ENCODE measurements at places on chromosomes 12 and 14.

- no peak for DNase-seq
Measured at GRCh38 chr14:87434680-87435079, 558.3 kb downstream of the GALC start.

GRCh38 chr14:98167705-98168104 is 1104.3 kb downstream of the BCL11B start:
- no peak for DNase-seq

DNA sequence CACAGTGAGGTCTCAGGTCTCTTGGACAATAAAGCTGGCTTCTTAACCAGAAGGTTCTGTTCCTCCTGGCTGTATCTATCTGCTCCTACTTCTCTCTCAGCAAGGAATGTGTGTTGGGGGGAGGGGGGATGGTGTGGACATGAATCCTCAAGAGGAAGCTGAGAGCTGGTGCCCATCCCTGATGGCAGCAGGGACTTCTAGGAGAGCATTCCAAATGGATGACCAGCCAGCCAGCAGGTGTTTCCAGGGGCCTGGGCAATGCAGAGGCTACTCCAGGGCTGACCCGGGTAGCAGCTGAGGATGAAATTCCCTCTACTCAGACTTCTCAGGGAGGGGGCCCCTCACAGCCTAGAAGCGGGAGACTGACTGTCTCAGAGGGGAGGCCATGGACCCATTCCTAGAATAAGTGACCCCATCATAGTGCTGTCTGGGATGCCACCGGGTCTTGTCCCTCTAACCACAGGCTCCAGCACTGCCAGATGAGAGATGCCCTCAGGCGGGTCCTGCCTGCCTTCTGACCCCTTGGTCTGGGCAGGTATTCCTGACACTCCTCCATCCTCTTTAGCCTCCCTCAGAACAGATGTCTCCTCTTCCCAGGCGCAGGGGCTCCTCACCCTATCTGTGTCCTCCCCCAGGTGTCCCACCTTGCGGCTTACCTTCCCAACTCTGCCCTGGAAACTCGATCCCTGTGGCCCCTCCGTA is 1.2 kb downstream of the RAB15 start:
- no peak for DNase-seq

- DNase-seq, result no peak
Measured at GRCh38 chr12:101172316-101172715, 37.7 kb downstream of the SLC5A8 start.

DNA sequence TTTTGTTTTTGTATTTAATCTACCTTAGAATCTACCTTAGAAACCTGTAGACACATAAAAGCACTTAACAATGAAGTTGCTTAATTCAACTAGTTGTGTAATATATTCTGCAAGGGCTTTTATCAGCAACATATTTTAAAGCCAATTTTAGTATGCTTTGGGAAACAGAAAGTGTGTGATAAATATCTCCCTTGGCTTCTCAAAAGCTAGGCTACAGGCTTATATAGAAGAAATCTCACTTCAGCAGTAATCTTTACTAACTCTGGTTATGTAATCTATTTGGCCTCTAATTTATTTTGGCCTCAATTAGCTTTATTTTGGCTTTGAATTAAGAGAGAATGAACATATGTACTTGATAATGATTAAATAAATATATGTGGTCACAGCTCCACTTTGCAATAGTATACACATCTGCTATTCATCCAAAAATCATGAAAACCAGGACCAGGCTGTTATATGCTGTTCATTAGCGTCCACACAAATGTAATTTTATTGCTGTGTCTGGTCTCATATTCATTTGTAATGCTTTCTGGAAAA is 37.2 kb downstream of the LRP6 start:
- DNase-seq, result peak; percentile 63

- no peak for DNase-seq
Measured at GRCh38 chr14:103450416-103450815, 65.2 kb downstream of the MARK3 start.

- no peak for DNase-seq
Measured at GRCh38 chr12:70275045-70275444, 31.8 kb downstream of the CNOT2 start.

- DNase-seq, result no peak
Measured at GRCh38 chr14:43169722-43170121, 1337.4 kb downstream of the FSCB start.

DNA sequence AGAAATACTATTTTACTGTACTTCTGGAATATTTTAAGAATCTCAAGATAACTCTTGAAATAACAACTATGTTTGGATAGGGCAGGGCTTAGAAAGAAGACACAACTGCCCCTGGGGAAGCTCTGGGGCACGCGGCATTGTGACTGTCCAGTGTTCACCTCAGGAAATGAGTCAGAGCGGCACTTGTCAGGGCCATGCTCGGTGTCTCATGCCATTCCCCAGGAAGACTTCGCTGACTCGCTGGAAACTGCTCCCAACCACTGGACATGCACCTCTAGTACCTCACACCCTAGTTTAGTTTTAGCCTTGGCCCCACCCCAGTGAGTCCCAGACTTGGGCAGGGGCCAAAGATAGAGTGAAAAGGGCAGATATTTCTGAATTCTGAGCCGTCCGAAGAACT is 192.0 kb downstream of the TTC7B start:
- no peak for DNase-seq

DNA sequence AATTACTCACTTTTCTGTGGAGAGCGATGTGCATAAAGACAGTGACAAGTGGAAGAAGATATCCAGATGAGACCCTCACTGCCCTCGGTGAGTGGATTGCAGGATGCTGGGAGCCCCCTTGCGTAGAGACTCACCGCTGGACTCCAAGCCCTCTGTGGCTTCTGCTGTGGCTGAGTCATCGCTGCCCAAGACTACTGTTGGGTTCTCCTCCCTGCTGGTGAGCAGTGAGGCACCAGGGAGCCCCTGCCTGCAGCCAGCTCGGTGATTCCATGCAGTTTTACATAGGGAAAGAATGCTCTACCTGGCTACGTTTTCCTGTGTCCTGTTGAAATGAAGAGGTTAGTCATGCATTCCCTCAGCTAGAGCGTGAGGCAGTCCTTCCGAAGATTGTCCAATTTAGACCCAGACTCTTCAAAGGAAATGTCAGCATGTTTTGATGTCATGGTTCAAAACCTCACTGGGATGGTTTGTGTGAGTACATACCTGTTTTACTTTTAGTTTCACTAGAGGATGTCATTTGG is 28.2 kb downstream of the TRAF3 start:
- DNase-seq, result no peak

DNA sequence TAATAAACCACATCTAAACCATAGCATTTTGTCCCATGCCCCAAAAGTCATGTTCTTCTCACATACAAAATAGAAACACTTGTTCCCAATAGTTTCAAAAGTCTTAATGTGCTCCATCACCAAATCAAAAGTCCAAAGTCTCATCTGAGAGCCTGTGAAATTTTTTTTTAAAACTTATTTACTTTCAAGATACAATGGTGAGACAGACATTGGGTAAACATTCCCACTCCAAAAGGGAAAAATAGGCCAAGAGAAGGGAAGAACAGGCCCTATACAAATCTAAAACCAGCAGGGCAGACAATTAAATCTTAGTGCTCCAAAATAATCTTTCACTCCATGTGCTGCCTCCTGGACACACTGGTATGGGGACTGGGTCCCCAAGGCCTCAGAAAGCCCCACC is 84.4 kb upstream of the AMIGO2 start:
- no peak for DNase-seq

- peak; percentile 89 for DNase-seq
Measured at GRCh38 chr12:69284131-69284530, 44.8 kb downstream of the CPSF6 start.

GRCh38 chr12:104351057-104351983 is 47.8 kb downstream of the EID3 start:
- no peak for DNase-seq

- DNase-seq, result no peak
Measured at GRCh38 chr12:127257366-127257935, 1009.5 kb upstream of the TMEM132C start.

DNA sequence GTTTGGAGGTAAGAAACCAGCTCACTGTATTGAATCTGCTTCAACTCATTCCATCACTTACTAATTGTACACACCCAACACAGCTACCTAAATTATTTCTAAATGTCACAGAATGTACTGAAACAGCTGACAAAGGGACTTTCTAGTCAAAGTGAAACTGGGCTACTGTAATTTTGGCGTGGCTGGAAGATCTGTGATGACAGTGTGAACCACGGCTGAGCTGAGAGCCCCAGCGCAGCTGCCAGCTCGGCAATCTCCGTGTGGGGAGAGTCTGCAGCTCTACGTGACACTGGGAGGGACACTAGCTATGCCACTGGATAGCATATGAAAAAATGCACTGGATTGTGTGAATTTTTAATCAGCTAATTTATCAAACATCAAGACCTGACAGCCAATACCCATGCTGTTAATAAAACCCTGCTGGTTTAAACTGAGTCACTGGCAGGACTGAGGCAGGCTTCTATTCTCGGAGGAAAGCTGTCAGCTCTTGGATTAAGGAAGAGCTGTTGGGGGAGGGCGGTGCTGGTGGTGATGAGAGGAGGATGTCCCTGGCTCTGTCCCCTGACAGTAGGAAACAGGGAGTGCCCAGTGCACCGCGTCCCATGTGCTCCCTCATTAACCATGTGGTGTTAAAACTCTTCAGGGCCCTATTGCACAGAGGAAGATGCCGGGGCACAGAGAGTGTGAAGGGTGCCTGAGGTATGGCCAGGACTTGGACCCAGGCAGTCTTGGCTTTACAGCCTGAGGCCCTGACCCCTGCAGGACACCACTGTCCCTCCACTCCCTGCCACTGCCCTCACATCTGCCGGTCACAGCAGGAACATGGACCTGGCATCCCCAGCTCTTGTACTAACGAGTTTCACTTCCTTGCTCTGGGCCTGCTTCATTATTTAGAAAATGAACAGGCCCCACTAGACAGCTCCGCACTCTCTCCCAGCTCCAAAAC is 13.3 kb downstream of the SLC15A4 start:
- no peak for DNase-seq

- no peak for DNase-seq
Measured at GRCh38 chr12:51889216-51890132, 1.6 kb downstream of the ANKRD33 start.

GRCh38 chr14:104743461-104744380 is 9.2 kb upstream of the SIVA1 start:
- no peak for DNase-seq

DNA sequence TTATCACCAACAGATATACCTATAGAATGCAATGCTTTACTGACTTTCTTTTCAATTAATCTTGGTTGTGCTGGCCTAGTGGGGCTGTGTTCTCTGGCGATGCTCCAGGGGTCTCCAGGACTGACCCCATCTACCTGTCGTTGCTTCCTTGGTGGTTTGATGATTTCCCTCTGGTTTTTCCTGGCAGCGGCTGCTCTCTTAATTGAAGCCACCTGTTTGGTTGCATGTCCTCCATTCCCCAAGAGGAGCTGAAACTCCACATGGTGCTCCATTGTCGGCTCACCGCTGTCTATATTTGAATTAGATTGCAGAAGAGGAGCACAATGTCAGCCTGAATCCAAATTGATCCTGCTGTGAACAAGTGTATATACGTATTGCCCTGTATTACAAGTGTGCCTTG is 7.1 kb upstream of the IFNG-AS1 start:
- no peak for DNase-seq

DNA sequence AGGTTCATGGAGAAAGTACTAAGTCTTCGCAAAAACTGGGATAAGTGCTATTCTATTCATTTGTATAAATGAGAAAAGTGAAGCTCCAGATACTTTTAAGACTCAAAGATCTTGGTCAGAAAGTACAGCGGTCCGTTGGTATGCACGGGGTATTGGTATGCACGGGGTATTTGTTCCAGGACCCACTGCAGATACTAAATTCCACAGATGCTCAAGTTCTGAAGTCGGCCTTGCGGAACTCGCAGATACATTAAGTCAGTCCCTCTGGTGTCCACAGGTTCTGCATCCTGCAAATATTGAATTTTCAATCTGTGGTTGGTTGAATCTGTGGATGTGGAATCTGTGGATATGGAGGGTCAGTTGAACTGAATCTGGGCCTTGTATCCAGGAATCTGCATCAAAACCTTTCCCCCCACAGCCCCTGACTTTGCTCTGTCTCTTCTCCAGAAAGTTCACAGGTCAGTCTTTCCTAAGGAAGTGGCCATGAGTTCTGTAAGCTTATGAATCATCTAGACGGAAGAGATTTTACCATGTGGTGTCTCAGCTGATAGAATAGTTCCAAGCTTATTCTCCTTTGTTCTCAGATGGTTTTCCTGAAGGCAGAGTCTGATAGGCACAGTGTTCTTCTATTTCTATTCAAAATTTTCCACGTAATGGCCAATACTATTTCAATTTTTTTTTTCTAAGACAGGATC is 274.7 kb downstream of the NEDD1 start:
- no peak for DNase-seq

DNA sequence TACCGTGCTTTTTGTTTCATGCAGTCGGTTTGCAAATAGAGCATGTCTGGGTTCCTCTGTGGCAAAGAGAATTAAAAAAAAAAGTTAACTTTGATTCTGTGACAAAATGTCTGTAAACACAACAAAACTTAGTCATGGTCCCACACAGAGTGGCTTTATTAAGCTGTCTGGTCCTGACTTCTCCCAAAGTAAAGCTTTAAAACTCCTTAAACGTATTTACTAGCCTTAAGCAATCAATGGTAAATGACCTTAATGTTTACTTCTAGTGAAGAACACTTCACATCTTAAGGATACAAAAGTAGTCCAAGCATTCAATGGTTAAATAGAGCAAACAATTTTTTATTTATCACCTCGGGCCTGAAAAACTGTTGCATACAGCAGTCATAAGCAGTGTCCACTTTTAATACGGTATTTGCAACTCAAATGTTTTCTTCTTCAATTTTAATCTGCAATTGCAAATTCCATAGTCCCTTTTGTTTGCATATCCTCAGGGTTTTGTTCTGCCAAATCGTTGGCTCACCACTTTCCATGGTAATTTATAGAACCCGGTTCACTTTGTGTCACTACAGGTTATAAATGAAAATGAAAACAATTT is 453.0 kb upstream of the MIS18BP1 start:
- no peak for DNase-seq

GRCh38 chr12:104334581-104334980 is 31.0 kb downstream of the EID3 start:
- no peak for DNase-seq

GRCh38 chr12:88266806-88267360 is 124.8 kb downstream of the TMTC3 start:
- DNase-seq, result no peak

- DNase-seq, result peak; percentile 88
Measured at GRCh38 chr12:116559162-116559935, at the start of gene MAP1LC3B2. MAP1LC3B2 (plus strand) TSS chr12:116559381; CDS start chr12:116575943, 16,562 bp downstream.

GRCh38 chr12:113137861-113138783 is 2.6 kb upstream of the RASAL1 start:
- DNase-seq, result no peak

DNA sequence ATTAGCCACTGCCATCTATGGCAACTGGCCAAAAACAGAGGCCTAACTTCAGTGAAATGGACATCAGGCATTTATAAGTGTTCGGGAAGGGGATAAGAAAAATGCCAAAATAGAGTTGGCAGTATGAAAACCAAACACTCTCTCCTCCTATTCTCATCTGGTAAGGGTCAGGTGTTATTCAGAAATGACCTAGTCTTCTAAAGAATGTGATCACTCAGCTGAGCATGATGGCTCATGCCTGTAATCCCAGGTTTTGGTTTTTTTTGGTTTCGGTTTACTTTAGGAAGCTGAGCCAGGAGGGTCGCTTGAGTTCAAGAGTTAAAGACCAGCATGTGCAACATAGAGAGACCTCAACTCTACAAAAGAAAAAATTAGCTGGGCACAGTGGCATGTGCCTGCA is 170.3 kb downstream of the GRIN2B start:
- no peak for DNase-seq
